ENCODE measurements at places on chromosomes 4 and X.

DNA sequence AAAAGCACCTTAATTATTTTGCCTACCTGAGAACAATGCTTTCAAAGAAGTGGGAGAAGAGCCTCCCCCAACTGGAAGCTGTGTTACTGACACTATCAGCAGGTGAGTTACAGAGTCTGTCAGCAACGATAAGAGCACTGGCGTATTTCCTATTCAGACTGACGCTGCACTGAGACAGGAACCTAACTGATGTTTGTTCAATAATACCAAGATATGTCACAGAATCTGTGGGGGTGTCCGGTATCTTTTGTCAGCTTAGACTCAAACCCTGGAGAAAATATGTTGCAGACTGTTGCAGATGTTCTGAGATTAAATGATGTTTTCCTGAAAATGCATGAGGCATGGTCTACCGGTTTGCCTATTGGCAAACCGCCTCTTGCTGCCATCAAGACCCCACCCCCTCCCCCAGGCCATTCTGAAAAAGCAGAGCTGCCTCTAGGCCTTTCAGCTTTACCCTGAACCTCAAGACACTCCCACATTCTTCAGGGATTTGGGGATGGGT is 115.2 kb upstream of the KIT start:
- no peak overlapping the region for H3K27ac ChIP-seq
- peaks cover 9% of the 10 kb centered on the region for H3K27me3 ChIP-seq
- H3K4me1 ChIP-seq = peaks cover 3% of the 10 kb centered on the region
- H3K36me3 ChIP-seq = no peaks in the 10 kb centered on the region

DNA sequence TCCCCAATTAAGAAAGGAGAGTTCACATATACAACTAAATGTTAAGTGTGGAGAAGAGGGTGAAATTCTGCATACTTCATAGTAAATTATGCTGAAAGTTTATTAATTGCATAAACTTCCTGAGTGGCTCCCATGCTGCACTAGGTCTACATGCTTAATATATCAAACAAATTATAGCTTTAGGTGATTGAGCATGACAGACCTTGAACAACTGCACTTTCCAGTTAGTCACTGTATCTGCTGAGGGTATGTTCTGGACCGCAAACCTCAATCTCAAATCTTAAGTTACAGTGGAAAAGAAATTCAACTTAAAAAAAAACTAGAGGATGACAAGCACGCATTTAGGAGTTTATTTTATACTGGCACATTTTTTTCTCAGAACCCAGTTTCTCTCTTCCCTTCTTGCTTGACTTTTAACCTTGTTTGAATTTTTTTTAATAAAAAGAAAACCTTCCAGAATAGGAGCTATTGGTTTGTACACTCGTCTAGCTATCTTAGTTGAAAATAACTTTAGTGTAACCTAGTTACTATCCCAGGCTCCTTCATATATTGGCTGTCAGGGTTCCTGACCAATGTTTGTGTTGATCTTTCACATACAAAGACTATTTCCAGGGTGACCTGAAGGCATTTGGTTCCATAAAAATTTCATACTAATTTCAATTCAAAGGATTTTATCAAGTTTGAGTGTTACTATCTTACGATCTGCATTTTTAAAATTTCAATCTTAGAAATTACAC is 10.2 kb upstream of the FAM120C start:
- H3K4me3 ChIP-seq = no peak overlapping the region
- H3K27me3 ChIP-seq = no peaks in the 10 kb centered on the region
- no peak overlapping the region for H3K27ac ChIP-seq

DNA sequence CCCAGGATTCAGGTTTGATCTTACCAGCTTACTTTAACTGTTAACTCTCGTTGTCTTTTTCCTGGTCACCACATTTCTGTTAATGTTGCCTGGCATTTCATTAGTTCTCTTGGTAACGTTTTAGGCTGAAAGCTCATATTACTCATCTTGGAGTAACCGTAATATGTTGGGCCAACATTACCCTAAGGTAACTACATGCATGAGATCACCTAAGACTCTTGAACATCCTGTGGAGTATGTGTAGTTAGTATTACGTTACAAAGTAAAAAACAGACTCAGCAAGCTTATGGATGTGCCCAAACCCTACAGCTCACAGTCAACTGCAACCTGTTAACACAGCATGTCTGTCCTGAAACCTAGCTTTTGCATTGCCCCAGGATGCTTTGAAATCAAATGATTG is 203.3 kb upstream of the HS3ST1 start:
- H3K27ac ChIP-seq = no peak overlapping the region
- H3K4me3 ChIP-seq = no peak overlapping the region
- DNase-seq = no peak
- H3K27me3 ChIP-seq = peaks cover 5% of the 10 kb centered on the region
- H3K4me1 ChIP-seq = no peaks in the 10 kb centered on the region

- DNase-seq = no peak
- H3K27me3 ChIP-seq = no peaks in the 10 kb centered on the region
- no peaks in the 10 kb centered on the region for H3K36me3 ChIP-seq
- H3K4me1 ChIP-seq = no peaks in the 10 kb centered on the region
These were observed 1279.7 kb downstream of the ARAP2 start for GRCh38 chr4:34964613-34965012.

GRCh38 chr4:107850438-107850837 is 25.7 kb downstream of the SGMS2 start:
- peaks cover 2% of the 10 kb centered on the region for H3K27me3 ChIP-seq
- no peaks in the 10 kb centered on the region for H3K36me3 ChIP-seq
- no peaks in the 10 kb centered on the region for H3K4me1 ChIP-seq
- no peak for DNase-seq

GRCh38 chrX:24283127-24283794 is 30.6 kb downstream of the SUPT20HL2 start:
- no peaks in the 10 kb centered on the region for H3K36me3 ChIP-seq
- H3K27ac ChIP-seq = no peak overlapping the region
- DNase-seq = no peak
- no peak overlapping the region for H3K4me3 ChIP-seq

- DNase-seq = no peak
- no peaks in the 10 kb centered on the region for H3K4me1 ChIP-seq
- no peak overlapping the region for H3K4me3 ChIP-seq
- H3K36me3 ChIP-seq = no peaks in the 10 kb centered on the region
- H3K27me3 ChIP-seq = peaks cover 10% of the 10 kb centered on the region
These were observed 330.1 kb upstream of the RPS6KA3 start for GRCh38 chrX:20596856-20597255.

DNA sequence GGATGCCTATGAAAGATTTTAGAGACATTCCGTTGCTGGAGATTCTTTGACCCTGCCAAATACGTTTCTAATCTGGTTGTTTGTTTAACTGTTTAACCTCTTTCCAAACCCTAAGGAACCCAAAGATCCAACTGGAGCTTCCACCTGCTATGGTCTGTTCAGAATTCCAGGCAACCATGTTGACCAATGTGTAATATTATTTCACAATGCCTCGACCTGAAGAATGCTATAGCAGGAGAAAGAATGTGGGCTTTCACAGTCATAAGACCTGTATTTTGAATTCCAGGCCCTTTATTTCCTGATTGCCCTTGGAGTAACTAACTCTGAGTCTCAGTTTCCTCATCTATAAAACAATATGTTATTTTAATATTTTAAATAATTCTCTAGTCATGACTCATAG is 90.8 kb downstream of the COL25A1 start:
- no peaks in the 10 kb centered on the region for H3K36me3 ChIP-seq
- no peak overlapping the region for H3K4me3 ChIP-seq
- H3K27ac ChIP-seq = no peak overlapping the region
- DNase-seq = no peak
- no peaks in the 10 kb centered on the region for H3K4me1 ChIP-seq
- peaks cover 9% of the 10 kb centered on the region for H3K27me3 ChIP-seq

DNA sequence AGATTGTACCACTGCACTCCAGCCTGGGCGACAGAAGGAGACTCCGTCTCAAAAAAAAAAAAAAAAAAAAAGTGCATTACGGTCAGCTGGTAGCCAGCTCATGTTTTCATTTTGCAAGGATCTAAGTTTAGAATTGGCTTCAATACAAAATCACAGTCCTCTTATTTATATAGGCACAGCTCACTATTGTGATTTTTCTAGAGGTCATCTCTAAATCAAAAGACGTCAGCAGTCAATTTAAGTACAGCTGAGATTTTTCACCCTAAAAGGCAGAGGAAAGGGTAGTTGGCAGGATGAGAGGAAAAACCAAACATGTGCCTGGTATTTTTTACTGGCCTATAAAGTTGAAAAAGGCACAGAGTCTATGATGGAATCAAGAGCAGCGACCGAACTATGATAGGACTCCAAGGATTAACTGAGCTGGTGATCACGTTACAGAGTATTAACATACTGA is 30.8 kb downstream of the ASB5 start:
- no peak for DNase-seq
- H3K36me3 ChIP-seq = no peaks in the 10 kb centered on the region
- H3K4me1 ChIP-seq = no peaks in the 10 kb centered on the region
- H3K4me3 ChIP-seq = no peak overlapping the region

DNA sequence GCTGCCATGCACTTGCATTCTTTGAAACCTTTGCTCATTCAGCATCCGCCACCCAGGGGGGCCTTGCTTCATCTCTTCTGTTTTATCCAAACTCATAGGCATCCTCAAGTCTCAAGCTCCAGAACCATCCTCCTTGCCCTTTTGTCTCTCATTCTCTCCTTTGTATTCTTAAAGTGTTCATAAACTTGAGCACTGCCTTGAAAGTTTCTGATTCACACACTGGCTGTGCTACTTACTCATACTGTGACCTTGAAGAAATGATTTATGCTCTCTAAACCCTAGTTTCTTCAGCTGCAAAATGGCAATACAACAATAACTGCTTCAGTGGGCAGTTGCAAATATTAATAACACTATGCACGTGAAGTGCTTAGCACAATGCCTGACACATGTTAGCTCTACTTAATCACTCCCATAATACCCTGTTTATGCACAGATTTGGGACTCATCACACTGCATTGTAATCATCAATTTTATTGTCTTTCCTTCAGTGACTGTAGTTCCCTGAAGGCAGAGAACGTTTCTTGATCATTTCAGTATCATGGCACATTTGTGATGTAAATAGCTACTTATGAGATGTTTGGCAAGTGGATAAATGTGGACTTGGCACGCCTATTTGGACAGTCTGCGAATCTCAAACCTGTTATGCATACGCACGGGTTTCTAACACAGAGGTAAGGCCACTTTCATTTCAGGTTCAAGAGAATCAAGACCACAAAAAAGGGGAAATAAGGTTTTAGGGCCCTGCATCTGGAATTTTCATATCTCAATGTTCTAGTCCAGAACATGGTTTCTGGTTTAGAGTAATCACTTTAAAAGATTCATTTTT is 291.0 kb downstream of the LDB2 start:
- no peak overlapping the region for H3K4me3 ChIP-seq
- H3K27ac ChIP-seq = no peak overlapping the region
- no peaks in the 10 kb centered on the region for H3K4me1 ChIP-seq
- H3K27me3 ChIP-seq = no peaks in the 10 kb centered on the region
- DNase-seq = no peak
- H3K36me3 ChIP-seq = peaks cover 9% of the 10 kb centered on the region

DNA sequence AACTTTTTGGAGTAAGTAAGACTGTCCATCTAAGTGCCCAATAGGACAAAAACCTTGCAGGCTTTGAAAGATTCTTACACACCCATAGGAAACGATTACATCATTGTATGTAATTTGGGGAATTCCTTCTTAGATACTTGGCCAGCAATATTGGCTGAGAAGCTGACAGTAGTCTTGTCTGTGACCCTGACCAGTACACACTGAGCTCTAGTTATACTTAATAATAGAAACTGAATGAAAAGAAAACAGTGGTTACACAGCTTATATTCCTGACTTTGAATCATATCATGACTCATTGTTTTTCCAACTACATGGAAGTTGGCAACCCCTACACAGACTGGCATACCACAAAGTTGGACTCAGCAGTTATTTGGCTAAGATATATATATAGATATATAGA is 7.1 kb upstream of the TLR2 start:
- no peaks in the 10 kb centered on the region for H3K4me1 ChIP-seq
- DNase-seq = no peak
- peaks cover 29% of the 10 kb centered on the region for H3K27me3 ChIP-seq
- peaks cover 15% of the 10 kb centered on the region for H3K36me3 ChIP-seq
- H3K27ac ChIP-seq = no peak overlapping the region
- no peak overlapping the region for H3K4me3 ChIP-seq

GRCh38 chrX:66221856-66222255 is 57.8 kb downstream of the HEPH start:
- no peaks in the 10 kb centered on the region for H3K36me3 ChIP-seq
- peaks cover 10% of the 10 kb centered on the region for H3K27me3 ChIP-seq
- no peak overlapping the region for H3K4me3 ChIP-seq

DNA sequence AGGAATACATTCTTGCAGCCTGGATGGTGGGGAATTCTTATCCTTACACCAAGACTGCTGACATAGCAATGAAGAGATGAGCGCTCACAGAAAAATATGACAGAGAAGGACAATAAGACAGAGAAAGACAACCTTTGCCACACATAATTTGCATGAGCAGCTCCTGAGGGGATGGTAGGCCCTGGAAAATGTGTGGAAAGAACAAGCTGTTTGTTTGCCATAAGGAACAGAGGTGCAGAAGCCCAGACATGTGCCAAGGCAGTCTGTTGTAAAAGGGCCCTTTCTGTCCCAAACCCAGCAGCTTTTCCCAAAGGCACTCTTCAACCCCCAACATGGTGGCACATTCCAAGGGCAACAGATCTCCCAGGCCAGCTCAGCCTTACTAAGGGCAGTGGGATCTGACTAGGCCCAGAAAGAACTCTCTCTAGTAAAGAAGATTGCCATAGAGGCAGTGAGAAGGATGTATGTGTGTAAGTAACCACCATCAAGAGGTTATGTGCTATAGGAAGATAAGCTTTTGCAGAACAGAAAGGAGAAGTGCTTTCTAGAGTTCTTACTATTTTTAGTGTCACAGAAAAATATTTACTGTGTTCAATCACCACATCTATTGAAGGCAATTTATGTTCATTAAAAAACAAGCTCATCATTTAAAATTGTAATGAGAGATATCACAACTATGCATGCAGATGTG is 287.0 kb upstream of the RASGEF1B start:
- H3K4me1 ChIP-seq = peaks cover 16% of the 10 kb centered on the region
- H3K4me3 ChIP-seq = no peak overlapping the region
- H3K27ac ChIP-seq = no peak overlapping the region
- no peaks in the 10 kb centered on the region for H3K36me3 ChIP-seq
- no peak for DNase-seq
- H3K27me3 ChIP-seq = no peaks in the 10 kb centered on the region

GRCh38 chrX:133859336-133859735 is 126.1 kb downstream of the GPC3 start:
- H3K27ac ChIP-seq = no peak overlapping the region
- H3K4me3 ChIP-seq = no peak overlapping the region
- H3K4me1 ChIP-seq = no peaks in the 10 kb centered on the region

DNA sequence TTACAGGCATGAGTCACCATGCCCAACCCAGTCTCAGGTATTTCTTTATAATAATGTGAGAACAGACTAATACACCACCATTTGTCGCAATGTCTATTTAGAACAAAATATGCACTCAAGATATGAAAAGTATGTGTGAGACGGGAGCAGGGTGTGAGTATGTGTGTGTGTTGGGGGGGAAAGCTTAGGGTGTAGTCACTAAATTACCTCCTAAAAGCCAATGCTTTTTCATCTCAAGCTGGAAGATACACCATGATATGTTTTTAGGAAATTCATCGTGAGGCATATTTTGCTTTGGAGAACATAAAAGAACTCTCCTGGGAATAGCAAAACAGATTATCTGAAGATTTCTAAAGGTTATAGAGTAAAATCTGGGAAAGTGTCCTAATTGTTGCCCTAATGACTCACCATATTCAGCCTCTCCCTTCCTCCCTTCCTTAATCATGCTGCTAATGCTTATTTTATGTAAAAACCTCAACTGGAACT is 262.7 kb downstream of the PDHA2 start:
- no peaks in the 10 kb centered on the region for H3K4me1 ChIP-seq
- H3K36me3 ChIP-seq = no peaks in the 10 kb centered on the region
- H3K4me3 ChIP-seq = no peak overlapping the region

- no peaks in the 10 kb centered on the region for H3K36me3 ChIP-seq
- H3K27me3 ChIP-seq = no peaks in the 10 kb centered on the region
- no peak overlapping the region for H3K27ac ChIP-seq
- H3K4me3 ChIP-seq = no peak overlapping the region
- no peak for DNase-seq
These were observed 90.8 kb downstream of the AFF1 start for GRCh38 chr4:87025614-87026041.
